Thyroid gland (tissue), 4 donors: ENCODE measurements at places on chromosomes 16 and 17. TPM values are rescaled to one million over a fixed set of nuclear protein-coding genes. Genes with fewer than 3 reads are reported as not detected.
A peak's percentile ranks its signal among the peaks of the same experiment; 100 is the strongest.

DNA sequence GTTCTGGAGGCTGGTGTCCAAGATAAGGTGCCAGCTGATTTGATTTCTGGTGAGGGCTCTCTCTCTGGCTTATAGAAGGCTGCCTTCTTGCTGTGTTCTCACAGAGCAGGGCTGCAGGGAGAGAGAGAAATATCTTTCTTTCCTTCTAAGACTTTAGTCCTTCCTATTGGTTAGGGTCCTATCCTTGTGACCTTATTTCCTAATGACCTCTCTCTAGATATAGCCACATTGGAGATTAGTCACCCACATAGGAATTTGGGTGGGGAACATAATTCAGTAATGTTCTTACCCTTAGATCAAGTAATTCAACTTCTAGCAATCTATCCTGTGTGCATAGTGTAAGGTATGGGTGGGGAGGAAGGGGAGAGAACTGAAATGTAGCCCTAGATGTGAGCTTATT is 18.0 kb upstream of the ABCA5 start:
- peaks cover 15% of the 10 kb centered on the region for H3K4me1 ChIP-seq
- H3K36me3 ChIP-seq = no peaks in the 10 kb centered on the region
- H3K27ac ChIP-seq = no peak overlapping the region

DNA sequence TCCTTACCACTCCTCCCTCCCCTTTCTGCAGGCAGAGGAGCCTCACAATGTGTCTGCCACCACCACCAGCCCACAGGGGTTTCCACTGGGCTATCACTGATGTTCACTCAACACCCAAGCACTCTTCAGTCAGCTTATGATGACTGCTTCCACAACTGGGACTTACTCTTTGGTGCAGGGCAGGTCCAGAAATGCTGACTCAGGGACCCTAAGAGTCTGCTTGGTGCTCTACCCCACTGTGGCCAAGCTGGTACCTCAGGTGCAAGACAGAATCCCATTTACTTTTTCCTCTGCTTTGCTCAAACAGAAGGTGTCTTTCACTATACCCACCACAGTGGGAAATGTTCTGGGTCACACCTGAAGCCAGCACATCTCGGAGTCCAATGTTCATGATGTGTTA is 40.1 kb downstream of the ZNF267 start:
- no peak overlapping the region for H3K4me3 ChIP-seq
- H3K27me3 ChIP-seq = no peaks in the 10 kb centered on the region
- H3K36me3 ChIP-seq = peaks cover 38% of the 10 kb centered on the region
- no peak for DNase-seq

The PIPOX gene
- 0.58 TPM for total RNA-seq

DNA sequence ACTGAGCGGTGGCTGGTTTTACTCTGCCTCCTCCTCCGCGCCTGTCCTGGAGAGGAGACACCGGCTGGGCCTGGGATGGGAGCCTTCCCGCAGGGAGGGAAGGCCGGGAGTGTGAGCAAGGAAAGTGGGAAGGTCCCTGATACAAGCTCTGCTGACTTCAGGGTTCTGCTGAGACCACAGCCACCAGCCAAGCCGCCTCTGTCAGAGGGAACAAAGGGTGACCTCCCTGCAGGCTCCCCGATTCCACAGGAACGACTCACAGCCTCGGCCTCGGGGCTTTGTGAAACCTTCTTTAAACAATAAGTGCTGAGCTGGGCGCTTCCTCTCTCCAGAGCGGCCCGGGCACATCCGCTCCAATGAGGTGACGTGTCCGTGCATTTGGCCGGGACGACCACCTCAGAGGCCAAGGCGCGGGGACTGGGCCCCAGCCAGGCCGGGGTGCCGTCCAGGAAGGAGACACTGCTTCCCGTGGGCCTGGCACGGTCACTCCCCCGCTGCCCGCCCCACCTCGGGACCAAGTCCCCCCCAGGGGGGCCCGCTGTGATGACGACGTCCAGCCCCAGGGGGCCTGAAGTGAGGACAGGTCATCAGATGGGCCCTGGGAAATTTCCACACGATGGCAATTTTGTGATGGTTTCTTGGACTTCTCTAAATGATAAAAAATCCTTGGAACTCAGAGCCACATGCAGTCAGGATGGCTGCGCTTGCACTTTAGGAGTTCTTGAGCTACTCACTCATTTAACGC is 11.8 kb upstream of the CIBAR2 start:
- H3K27ac ChIP-seq = peak overlapping the region; percentile 48
- peaks cover 6% of the 10 kb centered on the region for H3K4me1 ChIP-seq
- H3K27me3 ChIP-seq = no peaks in the 10 kb centered on the region
- H3K36me3 ChIP-seq = no peaks in the 10 kb centered on the region
- peak; percentile 35 for DNase-seq

GRCh38 chr17:29747660-29748059 is 124.9 kb upstream of the CORO6 start:
- DNase-seq = no peak
- H3K27ac ChIP-seq = no peak overlapping the region
- no peak overlapping the region for H3K4me3 ChIP-seq
- H3K4me1 ChIP-seq = peaks cover 21% of the 10 kb centered on the region
- H3K27me3 ChIP-seq = no peaks in the 10 kb centered on the region

The RNF227 gene
- total RNA-seq = 2.7 TPM

DNA sequence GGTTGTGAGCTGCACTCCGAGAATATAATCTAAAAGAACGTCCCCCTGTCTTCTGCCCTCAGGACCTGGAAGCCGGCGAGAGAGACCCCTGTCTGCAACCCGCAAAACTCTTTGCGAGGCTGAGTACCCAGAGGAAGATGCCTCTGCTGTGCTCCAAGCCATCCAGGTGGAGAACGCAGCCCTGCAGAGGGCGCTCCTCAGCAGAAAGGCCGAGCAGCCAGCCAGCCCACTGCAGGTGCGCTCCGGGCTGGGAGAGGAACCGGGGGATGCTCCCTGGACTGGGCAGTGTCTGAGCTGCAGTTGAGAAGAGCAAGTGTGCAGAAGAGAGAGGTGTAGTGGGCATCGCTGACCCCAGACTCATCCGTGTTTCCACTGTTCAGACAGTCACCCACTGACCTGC is 148.3 kb downstream of the KATNIP start:
- H3K27me3 ChIP-seq = no peaks in the 10 kb centered on the region
- no peak overlapping the region for H3K4me3 ChIP-seq
- H3K36me3 ChIP-seq = peaks cover 4% of the 10 kb centered on the region
- no peak overlapping the region for H3K27ac ChIP-seq
- no peak for DNase-seq

DNA sequence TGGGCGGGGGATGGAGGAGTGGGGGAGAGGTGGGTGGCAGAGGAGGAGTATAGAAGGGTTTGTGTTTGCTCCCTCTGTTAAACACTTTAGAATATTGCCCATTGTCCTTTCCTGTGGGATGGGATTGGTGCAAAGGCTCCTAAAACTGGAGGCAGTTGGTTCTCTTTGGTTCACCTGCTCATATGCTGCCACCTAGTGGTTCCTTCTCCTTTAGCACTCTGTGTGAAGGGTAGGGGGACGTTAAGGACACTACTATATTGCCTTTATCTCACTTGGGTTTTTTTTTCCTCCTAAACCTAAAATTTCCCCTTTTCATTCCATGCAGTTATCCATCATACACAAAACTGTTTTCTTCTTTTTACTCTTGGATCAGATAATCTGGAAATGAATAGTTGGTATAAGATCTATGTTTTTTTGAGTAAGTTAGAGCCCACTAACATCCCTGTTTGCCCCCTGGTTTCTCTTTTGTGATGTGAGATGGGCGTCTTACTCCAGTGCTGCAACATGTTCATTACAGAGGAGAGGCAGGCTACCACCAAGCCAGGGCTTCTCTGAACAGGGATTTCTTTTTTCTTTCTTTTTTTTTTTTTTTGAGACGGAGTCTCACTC is 23.8 kb downstream of the SNX11 start:
- H3K27me3 ChIP-seq = no peaks in the 10 kb centered on the region
- H3K4me3 ChIP-seq = no peak overlapping the region
- peak; percentile 59 for DNase-seq
- H3K36me3 ChIP-seq = no peaks in the 10 kb centered on the region
- H3K4me1 ChIP-seq = peaks cover 9% of the 10 kb centered on the region

The TAT gene
- total RNA-seq = not detected

The CNTD1 gene
- total RNA-seq = not detected

The NPIPB8 gene
- total RNA-seq = not detected

GRCh38 chr17:17354560-17355349 is 51.6 kb downstream of the NT5M start:
- peaks cover 15% of the 10 kb centered on the region for H3K4me1 ChIP-seq
- H3K27me3 ChIP-seq = no peaks in the 10 kb centered on the region
- H3K27ac ChIP-seq = no peak overlapping the region
- peak; percentile 69 for DNase-seq
- H3K4me3 ChIP-seq = no peak overlapping the region

- no peaks in the 10 kb centered on the region for H3K36me3 ChIP-seq
- no peak for DNase-seq
- peaks cover 5% of the 10 kb centered on the region for H3K4me1 ChIP-seq
- H3K27me3 ChIP-seq = no peaks in the 10 kb centered on the region
- no peak overlapping the region for H3K27ac ChIP-seq
Observed at GRCh38 chr17:78557598-78558039, 19.6 kb downstream of the DNAH17 start.

- no peaks in the 10 kb centered on the region for H3K4me1 ChIP-seq
- no peak for DNase-seq
- H3K27ac ChIP-seq = no peak overlapping the region
Observed at GRCh38 chr17:1946021-1946932, 78.9 kb downstream of the RTN4RL1 start.

- no peak for DNase-seq
- no peaks in the 10 kb centered on the region for H3K36me3 ChIP-seq
- H3K27ac ChIP-seq = no peak overlapping the region
- no peak overlapping the region for H3K4me3 ChIP-seq
- no peaks in the 10 kb centered on the region for H3K4me1 ChIP-seq
Observed at GRCh38 chr17:49278076-49278475, 47.5 kb upstream of the PHOSPHO1 start.

The SLC47A2 gene
- not detected for total RNA-seq

GRCh38 chr17:3989041-3989886 is 25.0 kb upstream of the ATP2A3 start:
- H3K27me3 ChIP-seq = no peaks in the 10 kb centered on the region
- H3K4me1 ChIP-seq = peaks cover 24% of the 10 kb centered on the region
- H3K36me3 ChIP-seq = no peaks in the 10 kb centered on the region
- no peak overlapping the region for H3K4me3 ChIP-seq
- peak overlapping the region; percentile 49 for H3K27ac ChIP-seq

DNA sequence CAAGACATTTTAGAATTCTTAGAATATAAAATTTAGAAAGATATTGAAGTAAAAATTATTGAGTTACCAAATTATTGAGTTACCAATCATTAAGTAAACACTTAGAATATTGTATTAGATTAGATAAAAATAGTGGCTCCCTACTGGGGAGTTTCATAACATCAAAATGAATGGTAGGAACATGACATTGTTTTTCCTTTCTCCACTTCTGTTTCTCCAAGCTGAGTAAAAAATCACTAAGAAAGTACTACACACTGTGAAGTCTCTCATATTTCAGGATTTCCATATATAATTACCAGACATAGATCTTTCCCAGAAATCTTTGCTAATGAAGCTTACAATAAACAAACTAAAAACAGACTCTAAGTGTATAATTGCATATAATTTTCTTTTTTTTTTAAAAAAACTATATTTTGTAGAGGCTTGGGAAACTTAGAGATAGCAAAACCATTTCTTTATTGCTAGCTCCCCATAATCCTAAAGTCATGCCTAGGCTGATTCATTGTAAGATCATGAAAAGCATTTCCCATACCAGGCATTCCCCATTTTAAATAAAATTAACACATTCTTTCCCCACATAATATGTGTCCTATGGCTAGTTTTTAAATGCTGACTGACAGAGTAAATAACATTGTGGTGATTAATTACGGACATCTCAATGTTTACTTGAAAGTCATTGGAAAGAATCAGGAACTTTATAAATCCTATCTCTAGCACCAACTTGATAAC is 1408.7 kb upstream of the GOT2 start:
- H3K27me3 ChIP-seq = no peaks in the 10 kb centered on the region
- H3K4me3 ChIP-seq = no peak overlapping the region

The RCVRN gene
- not detected for total RNA-seq

The EPOP gene
- 1.8 TPM for total RNA-seq

DNA sequence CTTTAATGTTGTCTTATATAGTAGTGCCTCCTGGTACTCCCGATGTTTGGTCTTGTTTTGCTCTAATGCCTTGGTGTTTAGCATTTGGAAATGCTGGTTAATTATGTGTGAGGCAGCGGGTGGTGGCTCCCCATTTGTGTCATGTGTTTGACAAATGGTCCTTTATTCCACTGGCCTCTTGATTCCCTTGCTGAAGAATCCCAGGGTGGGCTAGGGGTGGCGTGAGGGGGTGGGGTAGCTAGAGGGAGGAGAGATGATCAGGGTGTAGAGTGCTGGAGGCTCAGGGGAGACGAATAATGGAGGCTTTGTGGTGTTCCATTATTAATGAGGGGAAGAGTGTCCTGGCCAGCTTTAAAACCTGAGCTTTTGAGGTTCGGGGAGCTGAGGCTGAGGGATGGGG is 5.4 kb downstream of the DYNLL2 start:
- H3K4me1 ChIP-seq = peaks cover 31% of the 10 kb centered on the region
- H3K27ac ChIP-seq = no peak overlapping the region
- H3K36me3 ChIP-seq = peaks cover 44% of the 10 kb centered on the region
- H3K4me3 ChIP-seq = no peak overlapping the region

- H3K27ac ChIP-seq = no peak overlapping the region
- no peak for DNase-seq
- H3K4me3 ChIP-seq = no peak overlapping the region
- H3K27me3 ChIP-seq = no peaks in the 10 kb centered on the region
- no peaks in the 10 kb centered on the region for H3K36me3 ChIP-seq
Observed at GRCh38 chr17:81737947-81738800, 26.1 kb downstream of the SLC25A10 start.

- H3K27me3 ChIP-seq = no peaks in the 10 kb centered on the region
- no peaks in the 10 kb centered on the region for H3K36me3 ChIP-seq
- H3K4me1 ChIP-seq = no peaks in the 10 kb centered on the region
Observed at GRCh38 chr17:66900126-66901010, 64.1 kb upstream of the CACNG4 start.

- H3K4me1 ChIP-seq = peaks cover 14% of the 10 kb centered on the region
- no peaks in the 10 kb centered on the region for H3K27me3 ChIP-seq
- no peak overlapping the region for H3K4me3 ChIP-seq
- peaks cover 24% of the 10 kb centered on the region for H3K36me3 ChIP-seq
- DNase-seq = no peak
Observed at GRCh38 chr16:66619534-66620428, 15.3 kb downstream of the CMTM3 start.

GRCh38 chr17:31297090-31297489 is at the start of gene OMG:
TSS of gene OMG (minus strand) at chr17:31297239. CDS start at chr17:31296331, 908 bp downstream.
- no peak for DNase-seq
- H3K27ac ChIP-seq = no peak within 1 kb of the TSS
- H3K4me1 ChIP-seq = no peaks in the 10 kb centered on the region
- no peak within 1 kb of the TSS for H3K4me3 ChIP-seq

GRCh38 chr16:24838554-24839266 is 7.1 kb upstream of the SLC5A11 start:
- no peak overlapping the region for H3K4me3 ChIP-seq
- peak; percentile 27 for DNase-seq
- no peaks in the 10 kb centered on the region for H3K27me3 ChIP-seq
- H3K4me1 ChIP-seq = peaks cover 14% of the 10 kb centered on the region
- no peaks in the 10 kb centered on the region for H3K36me3 ChIP-seq
